Osteoblast (primary cell): ENCODE measurements at places on chromosomes 3 and 15. TPM values are rescaled to one million over a fixed set of nuclear protein-coding genes. Genes with fewer than 3 reads are reported as not detected.
A peak's percentile ranks its signal among the peaks of the same experiment; 100 is the strongest.

DNA sequence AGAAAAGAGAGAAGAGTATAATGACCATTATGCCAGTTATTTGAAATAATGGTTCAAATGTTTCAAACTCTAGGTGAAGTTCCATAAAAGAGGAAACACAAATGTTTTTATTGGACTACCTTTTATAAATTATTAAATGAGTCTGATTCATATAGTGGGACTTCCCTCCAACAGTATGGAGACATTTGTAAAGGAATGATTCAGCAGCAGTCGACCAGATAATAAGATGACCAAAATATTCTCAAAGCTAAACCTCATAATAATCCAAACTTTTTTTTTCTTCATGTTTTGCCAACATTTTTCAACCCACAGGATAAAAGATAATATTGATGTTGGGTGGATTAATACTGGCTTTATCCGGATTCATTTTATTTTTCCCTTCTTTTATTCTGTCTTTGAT is 18.8 kb downstream of the TIPARP start:
- H3K27ac ChIP-seq, result peak overlapping the region; percentile 84
- H3K4me1 ChIP-seq, result peaks cover 70% of the 10 kb centered on the region

DNA sequence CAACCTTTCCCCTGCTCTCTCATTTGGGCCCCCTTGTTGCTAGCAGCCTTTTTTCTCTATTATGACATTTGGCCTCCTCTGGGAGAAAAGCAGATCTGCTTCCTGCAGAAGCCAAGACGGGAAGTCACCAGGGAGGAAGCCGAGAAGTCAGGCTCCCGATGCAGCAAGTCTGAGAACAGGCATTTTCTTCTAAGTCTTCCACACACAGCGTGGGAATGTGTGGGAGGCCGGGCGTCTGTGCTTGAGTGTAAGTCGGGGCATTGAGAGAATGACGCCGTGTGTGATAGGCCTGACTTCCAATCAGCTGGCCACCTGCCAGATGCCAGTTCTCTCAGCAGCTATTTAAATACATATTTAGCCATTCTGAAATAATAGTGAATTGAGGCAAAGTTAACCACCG is 75.8 kb upstream of the FAM98B start:
- peak overlapping the region; percentile 27 for H3K4me3 ChIP-seq
- no peaks in the 10 kb centered on the region for H3K27me3 ChIP-seq
- no peak for DNase-seq
- peaks cover 8% of the 10 kb centered on the region for H3K4me1 ChIP-seq
- H3K36me3 ChIP-seq, result no peaks in the 10 kb centered on the region

- H3K27me3 ChIP-seq, result no peaks in the 10 kb centered on the region
- peaks cover 9% of the 10 kb centered on the region for H3K4me1 ChIP-seq
- peak; percentile 53 for DNase-seq
- H3K27ac ChIP-seq, result peak overlapping the region; percentile 85
- H3K4me3 ChIP-seq, result no peak overlapping the region
Observed at GRCh38 chr15:100714034-100714748, 111.8 kb downstream of the ASB7 start.

DNA sequence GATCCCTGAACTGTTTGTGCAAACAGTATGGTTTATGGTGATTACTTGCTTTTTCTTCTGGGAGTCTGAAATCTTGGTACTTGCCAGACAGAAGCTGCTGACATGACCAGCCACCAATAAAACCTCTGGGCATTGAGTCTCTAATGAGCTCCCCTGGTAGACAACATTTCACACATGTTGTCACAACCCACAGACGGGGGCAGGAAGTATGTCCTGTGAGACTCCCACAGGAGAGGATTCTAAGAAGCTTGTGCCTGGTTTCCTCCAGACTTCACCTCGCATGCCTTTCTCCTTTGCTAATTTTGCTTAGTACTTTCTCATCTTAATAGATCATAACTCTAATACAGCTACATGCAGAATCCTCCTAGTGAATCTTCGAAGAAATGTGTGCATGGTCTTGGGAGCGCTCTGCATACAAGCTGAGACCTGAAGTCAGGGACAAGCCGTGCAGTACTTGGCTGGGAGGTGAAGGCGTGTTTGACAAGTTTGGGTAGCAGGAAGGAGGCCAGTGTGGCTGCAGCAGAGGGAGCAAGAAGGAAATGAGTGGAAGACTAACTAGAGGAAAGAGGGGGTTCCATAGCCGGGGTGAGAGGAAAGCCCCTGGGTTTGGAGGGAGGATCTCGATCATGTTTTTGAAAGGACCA is 49.0 kb downstream of the B3GNT5 start:
- H3K4me3 ChIP-seq, result no peak overlapping the region
- no peaks in the 10 kb centered on the region for H3K36me3 ChIP-seq
- H3K27me3 ChIP-seq, result no peaks in the 10 kb centered on the region
- H3K27ac ChIP-seq, result no peak overlapping the region

The CHAC1 gene
- 30.0 and 30.1 TPM in 2 replicates for total RNA-seq

DNA sequence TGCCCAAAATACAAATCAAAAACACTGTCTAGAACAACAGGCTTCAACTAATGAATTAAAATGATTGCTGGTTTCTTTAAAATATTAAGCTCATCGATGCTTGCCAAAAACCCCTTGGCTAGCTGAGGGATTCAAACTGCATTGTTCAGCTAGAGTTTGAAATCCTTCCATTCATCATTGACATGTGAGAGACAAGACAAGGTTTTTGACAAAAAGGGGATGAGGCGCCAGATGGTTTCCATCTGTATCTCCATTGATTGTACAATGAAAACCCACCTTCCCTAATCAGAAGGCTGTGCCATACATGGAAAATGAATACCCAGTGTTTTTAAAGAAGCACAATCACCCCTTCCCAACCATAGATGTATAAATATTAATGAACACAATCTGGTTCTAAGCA is 67.8 kb downstream of the THRB start:
- no peaks in the 10 kb centered on the region for H3K4me1 ChIP-seq
- H3K27ac ChIP-seq, result no peak overlapping the region
- DNase-seq, result no peak
- H3K27me3 ChIP-seq, result no peaks in the 10 kb centered on the region
- H3K36me3 ChIP-seq, result no peaks in the 10 kb centered on the region
- H3K4me3 ChIP-seq, result no peak overlapping the region

DNA sequence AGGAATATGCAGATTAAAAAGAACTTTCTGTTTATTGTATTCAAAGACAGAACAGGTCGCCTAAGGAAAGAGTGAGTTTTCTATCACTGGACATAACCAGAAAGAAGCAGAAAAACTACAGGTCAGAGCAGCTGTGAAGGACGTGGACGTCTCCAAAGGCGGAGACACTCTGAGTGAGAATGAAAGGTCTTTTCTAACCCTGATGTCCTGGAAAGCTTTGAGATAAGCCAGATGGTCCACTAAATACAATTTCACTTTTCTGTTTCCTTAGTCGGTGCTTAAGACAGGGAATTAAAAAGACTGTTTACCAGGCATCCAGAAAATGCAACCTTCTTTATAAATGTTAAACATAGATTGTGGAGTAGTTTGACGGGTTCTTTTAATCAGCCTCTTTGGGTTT is 360.4 kb downstream of the FGF12 start:
- no peak for DNase-seq
- no peaks in the 10 kb centered on the region for H3K27me3 ChIP-seq
- H3K36me3 ChIP-seq, result no peaks in the 10 kb centered on the region
- no peak overlapping the region for H3K27ac ChIP-seq
- H3K4me3 ChIP-seq, result no peak overlapping the region
